ENCODE measurements at places on chromosomes 6 and 20.

GRCh38 chr20:2207770-2208097, 88.1 kb upstream of the TGM3 start:
- no peak for DNase-seq

GRCh38 chr6:18178960-18179615, 23.9 kb downstream of the KDM1B start:
- no peak for DNase-seq

DNA sequence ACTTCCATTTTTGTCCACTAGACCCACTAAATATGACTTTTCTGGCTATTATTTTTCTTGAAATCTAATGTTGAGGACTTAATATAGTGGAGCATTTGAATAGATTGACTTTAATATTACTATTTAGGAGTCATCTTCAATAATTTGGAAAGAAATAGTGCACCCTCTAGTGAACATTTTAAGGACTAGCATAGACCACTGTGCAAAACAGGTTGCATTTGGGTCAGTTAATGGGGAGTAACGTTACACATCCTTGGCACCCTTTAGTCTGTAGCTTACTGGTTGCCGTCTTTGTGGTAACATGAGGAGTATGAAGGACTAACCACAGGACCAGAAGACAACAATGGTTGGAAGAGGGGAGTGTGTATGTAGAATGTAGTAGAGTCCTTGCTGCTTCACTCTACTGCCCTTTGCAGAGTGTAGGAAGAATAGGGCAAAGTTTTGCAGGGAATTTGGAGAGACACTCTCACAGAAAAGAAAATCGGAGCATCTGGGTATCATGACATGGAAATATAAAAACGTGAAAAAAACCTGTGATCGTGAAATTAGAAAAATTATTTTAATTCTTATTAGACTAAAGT, 25.2 kb downstream of the RFPL4B start:
- no peak for DNase-seq

- DNase-seq, result no peak
Observed at GRCh38 chr20:40638414-40638813, 50.6 kb downstream of the MAFB start.

DNA sequence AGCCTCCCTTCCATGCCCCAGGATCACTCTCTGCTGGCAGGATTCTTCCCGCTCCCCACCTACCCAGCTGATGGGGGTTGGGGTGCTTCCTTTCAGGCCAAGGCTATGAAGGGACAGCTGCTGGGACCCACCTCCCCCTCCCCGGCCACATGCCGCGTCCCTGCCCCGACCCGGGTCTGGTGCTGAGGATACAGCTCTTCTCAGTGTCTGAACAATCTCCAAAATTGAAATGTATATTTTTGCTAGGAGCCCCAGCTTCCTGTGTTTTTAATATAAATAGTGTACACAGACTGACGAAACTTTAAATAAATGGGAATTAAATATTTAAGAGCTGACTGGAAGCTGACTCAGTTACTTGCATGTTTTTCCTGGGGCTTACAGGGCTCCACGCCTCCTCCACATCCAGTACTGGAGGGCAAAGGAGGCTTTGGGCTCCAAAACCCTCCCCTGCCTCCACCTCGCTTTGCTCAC, 24.3 kb upstream of the FANCE start:
- no peak for DNase-seq

- no peak for DNase-seq
Observed at GRCh38 chr20:58716476-58717277, 24.1 kb downstream of the NPEPL1 start.

- DNase-seq, result no peak
Observed at GRCh38 chr6:11460001-11460668, 77.4 kb upstream of the TMEM170B start.

GRCh38 chr20:59616306-59616705, 12.0 kb downstream of the PHACTR3 start:
- no peak for DNase-seq

GRCh38 chr6:126570507-126570906, 230.6 kb downstream of the CENPW start:
- no peak for DNase-seq
